B cell (primary cell): ENCODE measurements at places on chromosomes 12 and 14.

DNA sequence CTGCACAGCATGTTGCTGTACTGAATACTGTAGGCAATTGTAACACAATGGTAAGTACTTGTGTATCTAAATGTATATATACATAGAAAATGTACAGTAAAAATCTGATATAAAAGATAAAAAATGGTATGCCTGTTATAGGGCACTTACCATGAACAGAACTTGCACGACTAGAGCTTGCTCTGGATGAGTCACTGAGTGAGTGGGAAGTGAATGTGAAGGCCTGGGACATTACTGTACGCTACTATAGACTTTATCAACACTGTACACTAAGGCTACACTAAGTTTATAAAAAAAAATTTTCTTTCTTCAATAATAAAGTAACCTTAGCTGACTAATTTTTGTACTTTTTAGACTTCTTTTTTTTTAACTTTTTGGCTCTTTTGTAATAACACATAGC lies 24.2 kb upstream of the NEDD1 start:
- no peak for DNase-seq

DNA sequence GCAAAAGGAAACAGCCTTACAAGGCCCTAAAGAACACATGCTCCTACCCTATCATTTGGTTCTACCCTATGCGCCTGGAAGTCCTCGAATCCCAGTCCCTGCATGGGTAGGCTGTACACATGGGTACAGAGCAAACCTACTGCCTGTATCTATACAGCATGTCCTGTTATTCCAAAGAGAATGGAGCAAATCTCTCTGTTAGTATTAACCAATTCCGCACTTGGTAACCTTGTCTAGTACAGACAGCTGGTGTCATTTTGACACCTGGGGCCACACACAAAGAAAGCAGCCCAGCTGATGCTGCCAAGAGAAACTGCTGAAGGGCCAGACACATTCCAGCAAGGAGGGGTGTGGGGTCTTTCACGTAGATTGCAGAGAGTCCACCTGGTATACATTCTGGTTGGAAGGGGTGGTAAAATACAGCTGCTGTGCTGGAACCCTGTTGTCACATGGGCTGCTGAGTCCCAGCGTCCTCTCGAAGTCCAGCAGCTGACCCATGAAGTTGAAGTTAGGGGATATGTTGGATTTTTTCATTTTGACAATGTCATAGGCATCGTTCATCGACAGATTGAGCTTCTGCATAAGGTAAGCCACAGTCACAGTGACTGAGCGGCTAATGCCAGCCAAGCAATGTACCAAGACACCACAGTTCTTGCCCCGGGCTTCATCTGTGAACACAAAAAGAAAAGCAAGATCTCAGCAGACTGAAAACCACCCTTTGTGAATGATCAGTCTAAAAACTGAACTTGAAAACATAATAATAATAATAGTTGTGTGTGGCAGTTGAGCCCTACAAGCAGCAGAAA lies 3.2 kb downstream of the DUSP6 start:
- peak; percentile 47 for DNase-seq

GRCh38 chr14:104399432-104400155 lies 180.0 kb upstream of the C14orf180 start:
- DNase-seq = no peak

- no peak for DNase-seq
These were observed 80.2 kb downstream of the NCOR2 start for GRCh38 chr12:124487066-124487833.

- DNase-seq = no peak
These were observed 3.7 kb downstream of the SUSD6 start for GRCh38 chr14:69615121-69615495.

- DNase-seq = no peak
These were observed 23.6 kb upstream of the NPFF start for GRCh38 chr12:53530920-53531319.

- no peak for DNase-seq
These were observed 1.0 kb upstream of the RPS6KL1 start for GRCh38 chr14:74924061-74924460.
